ENCODE measurements at places on chromosomes 4 and X.

DNA sequence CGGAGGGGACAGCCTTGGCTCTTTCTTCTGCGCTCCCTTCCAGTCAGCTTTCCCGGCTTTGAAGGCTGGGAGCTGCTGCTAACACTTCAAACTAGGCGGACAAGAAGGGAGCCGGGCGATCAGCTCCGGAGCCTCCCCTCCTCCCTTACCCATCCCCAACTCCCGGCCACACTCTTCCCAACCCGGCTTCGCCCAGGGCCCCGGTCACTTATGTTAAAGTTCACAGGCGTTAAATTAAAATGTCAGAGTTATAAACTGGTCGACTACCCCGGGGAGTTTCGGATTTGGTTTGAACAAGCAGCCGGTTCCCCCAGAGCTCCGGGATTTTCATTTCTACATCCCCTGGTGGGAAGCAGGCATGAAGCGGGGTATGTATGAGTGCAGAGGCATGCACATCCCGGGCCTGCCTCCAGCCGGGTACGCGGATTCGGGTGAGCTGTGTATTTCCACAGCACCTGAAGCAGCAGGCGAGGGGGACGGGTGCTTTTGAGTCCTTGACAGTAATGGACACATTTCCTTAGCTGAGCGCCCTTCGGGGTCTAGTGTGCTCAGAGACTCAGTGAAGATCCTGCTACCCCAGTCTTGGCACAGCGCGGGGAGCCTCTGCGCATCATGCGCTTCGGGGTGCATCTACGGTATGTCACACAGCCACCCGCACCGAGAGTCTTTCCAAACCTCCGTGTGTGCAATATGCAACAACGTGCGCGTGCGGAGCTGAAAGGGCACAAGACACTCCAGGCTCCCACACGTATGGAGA is 880 bp downstream of the UNC5C start:
- peak; percentile 2 for DNase-seq

GRCh38 chrX:12989461-12989860 is 14.6 kb downstream of the TMSB4X start:
- no peak for DNase-seq

DNA sequence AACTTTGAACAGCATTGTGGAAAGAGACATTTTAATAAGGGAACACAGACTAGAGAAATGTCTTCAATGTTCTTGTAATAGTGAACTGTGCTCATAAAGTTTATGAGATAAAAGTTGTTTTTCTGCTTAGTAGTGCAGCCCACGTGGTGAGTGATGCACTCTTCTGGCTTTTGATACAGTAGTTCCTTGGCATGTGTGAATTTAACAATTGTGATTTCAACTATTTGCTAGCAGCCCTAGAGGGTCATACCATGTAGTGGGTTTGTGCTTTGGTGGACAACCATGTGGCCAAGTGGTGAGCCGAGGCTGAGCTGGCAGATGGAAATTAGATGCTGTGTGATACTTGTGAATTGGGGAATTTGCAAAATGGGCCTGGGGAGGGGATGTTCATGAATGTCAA is 116.2 kb upstream of the SLC4A4 start:
- peak; percentile 27 for DNase-seq

- DNase-seq, result no peak
Measured at GRCh38 chr4:68463796-68464195, 16.5 kb downstream of the TMPRSS11E start.

- DNase-seq, result no peak
Measured at GRCh38 chr4:38687571-38688011, 23.6 kb downstream of the KLF3 start.

DNA sequence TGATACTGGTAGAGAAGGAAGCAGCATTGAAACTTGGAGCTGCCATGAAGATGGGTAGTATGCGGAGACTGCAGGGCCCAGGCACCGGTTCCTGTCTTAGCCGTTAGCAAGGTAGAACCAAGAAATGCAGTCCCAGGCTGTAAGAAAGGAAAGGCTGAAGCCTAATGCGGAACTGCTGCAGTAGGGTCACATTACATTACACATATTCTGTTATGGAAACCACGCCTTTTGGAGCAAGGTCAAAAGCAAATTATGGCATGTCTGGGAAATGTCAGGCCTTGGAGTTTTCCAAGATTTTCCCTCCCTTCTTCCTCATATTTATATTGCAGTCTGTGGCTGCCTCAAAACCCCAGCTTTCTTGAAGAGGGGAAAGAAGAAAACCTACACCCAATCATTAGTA is 204.8 kb upstream of the RASGEF1B start:
- no peak for DNase-seq

GRCh38 chr4:73839071-73839470 is 2.6 kb downstream of the CXCL6 start:
- DNase-seq, result no peak

DNA sequence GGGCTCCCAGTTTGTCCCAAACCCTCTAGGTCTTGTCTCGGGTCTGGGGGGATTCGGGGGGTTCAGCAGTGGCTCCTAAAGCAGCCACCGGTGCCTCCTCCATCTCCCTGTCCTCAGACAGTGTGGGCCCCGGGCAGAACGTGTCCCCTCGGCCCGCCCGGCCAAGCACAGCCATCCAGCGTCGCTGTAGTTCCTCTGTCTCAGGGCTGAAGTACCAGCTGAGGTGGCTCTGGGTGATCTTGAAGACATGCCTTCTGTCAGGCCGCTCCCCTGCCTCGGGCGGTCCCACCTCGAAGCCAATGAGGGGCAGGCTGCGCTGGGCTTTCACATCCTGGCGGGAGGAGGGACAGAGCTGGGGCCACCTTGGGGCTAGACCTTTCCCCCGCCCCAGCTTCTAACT is 5.9 kb downstream of the TSR2 start:
- DNase-seq, result no peak

DNA sequence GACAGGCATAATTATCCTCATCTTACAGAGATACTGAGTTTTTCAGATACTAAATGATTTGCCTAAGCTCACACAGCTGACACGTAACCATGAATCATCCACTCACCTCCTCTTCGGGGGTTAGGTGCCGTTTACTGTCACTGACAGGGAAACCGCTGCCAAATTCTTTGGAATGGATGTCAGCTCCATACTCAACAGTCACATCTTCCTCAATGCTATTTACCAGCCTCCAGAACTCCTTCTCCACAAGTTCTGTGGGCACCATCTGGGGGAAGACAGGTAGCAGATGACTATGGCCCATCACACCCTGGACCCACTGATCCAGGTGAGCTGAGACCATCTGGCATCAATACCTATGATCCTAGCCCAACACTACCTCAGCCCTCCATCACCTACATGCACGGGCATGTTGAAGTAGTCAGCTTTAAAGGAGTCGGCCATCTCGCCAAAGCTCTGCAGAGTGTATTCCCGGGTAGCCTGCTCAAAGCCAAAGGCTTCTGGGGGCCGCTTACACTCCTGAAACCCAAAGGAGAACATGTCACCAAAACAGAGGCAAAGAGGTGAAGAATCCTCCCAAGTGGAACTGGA is 13.5 kb downstream of the KDM5C start:
- DNase-seq, result no peak

DNA sequence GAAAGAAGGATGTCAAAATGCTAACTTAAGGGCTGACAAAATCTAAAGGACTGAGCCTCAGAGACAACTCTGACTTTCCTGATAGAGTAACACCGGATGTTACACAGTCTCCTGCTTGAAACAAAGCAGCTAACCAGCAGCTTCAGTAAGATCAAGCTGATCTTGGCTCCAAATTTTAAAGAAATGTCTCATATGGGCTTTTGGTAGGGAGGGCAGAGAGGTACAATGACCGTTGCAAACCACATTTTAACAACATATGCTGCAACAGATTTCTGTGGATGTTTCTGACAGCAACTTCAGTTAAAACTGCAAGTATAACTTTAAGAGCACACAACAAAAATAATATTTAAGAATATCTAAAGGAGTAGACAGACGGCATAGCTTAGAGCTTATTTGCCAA is 9.1 kb downstream of the RPGR start:
- no peak for DNase-seq

DNA sequence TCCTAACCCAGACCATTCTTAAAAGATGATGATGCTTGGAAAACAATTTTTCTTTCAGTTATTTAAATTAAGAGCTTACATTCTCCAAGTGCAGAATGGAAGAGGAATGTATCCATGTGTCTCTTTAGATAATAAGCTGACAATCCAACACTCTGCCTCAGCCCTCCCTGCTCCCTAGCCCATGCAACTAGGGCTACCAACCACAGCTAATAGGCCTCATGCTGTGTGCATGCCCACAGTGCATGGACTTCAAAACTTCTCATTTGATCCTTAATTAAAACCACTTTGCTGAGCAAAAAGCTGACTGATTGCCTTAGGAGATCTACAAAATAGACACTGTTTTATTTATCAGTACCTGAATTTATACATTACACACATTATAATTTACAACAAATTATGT is 473.9 kb downstream of the GALNTL6 start:
- no peak for DNase-seq

DNA sequence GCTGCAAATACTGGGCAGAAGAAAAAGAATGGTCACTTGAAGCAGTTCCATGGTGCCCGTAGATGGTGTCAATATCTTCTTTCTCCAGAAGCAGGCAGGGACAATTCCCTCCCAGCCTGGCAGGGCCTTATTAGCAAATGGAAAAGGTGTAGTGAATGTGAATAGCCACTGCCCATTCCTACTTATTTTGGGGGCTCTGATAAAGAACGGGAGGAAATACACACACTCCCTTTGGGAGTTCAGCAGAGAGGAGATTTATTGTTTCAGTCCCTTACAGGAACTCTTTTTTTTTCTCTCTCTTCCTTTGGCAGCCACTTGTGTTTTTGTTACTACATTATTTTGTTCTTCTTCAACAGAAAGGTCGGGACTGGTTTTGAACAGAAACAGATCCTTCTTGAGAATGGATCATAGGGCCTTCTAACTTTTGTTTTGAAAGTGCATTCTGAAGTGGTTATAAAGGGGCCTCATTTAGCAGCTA is at the start of gene EMCN:
Gene EMCN, minus strand, starts transcription at position 159 of the 478 bp plus-strand sequence. Its CDS starts 108 bp downstream, at position 51.
- peak; percentile 27 for DNase-seq

- DNase-seq, result peak; percentile 30
Measured at GRCh38 chrX:68894513-68895340, 65.9 kb downstream of the EFNB1 start.

DNA sequence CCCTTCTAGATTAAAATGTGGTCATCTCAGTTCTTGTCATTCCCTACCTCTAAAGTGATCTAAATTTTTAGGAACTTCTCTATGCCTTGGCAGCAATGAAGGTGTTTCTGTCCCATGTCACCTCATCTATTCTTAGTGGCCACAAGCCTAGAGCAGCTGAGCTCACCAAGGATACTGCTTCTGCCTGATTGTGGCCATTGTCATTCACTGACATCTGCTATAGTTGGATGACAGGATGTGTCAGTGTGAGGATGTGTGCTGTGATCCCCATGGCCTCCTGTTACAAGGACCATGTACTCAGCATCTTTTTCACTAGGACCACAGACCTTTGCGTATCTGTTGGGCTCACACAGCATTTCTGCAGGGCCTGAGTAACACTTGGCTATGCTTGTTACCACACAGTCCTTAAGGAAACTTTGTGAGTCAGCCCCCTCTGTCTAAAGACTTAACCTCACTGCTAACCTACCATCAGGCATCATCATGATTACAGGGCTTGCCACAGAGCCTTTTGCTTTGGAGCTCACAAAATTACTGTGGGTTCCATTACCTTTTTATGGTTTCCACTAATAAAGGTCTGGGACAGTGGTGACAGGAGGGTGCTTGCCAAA is 421.0 kb downstream of the ADAM29 start:
- DNase-seq, result peak; percentile 26

- DNase-seq, result no peak
Measured at GRCh38 chr4:48499551-48500066, 9.6 kb downstream of the ZAR1 start.

DNA sequence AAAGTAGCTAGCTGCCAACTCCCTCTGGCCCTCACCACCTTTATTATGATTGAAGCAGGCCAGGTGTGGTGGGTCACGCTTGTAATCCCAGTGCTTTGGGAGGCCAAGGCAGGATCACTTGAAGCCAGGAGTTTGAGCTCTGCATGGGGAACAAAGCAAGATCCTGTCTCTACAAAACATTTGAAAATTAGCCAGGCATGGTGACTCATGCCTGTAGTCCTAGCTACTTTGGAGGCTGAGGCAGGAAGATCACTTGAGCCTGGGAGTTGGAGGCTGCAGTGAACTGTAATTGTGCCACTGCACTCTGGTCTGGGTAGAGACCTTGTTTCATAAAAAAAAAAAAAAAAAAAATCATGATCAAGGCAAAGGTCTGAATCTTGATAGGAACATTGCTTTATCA is 467.0 kb upstream of the DIPK2B start:
- DNase-seq, result peak; percentile 6

DNA sequence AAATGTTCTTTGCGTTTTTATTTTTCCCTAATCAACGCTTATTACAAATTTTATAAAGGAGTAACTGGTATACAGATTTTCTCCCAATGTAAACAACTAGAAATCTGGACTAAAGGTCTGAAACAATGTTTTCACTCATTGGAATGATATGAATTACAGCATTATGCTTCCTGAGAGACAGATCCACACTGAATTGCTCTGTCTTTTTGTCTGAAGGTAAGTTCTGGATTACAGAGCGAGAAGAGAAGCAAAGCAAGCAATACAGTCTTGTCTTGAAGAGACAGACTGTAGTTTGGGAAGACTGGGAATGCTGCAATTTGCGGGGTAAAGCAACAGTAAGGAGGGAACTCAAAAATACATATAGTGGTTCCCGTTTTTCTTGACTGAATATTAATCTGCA is 262.2 kb upstream of the PABPC4L start:
- DNase-seq, result no peak

DNA sequence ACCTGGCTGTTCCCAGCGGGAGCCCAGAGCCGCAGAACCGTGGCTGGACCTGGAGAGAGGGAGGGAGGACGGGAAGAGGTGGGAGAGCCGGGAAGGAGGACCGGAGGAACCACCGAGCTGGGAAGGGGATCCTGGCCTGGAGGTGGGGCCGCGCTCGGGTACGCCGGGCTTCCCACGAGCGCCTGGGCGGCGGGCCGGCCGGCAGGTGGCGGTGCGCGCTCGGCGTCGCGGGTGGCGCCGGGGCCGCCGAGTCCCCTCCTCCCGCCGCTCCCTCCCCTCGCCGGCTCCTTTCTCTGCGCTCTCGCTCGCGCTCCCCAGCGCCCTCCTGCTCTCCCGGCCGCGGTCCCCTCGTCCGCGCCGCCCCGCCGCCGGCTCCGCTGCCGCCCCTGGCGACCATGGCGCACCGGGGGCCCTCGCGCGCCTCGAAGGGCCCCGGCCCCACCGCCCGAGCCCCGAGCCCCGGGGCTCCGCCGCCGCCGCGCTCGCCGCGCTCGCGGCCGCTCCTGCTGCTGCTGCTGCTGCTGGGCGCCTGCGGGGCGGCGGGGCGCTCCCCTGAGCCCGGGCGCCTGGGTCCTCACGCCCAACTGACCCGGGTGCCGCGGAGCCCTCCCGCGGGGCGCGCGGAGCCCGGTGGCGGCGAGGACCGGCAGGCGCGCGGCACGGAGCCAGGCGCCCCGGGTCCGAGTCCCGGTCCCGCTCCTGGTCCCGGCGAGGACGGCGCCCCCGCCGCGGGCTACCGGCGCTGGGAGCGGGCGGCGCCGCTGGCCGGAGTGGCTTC is at the start of gene SORCS2:
Gene SORCS2, plus strand, starts transcription at position 287 of the 778 bp plus-strand sequence.
- peak; percentile 44 for DNase-seq

DNA sequence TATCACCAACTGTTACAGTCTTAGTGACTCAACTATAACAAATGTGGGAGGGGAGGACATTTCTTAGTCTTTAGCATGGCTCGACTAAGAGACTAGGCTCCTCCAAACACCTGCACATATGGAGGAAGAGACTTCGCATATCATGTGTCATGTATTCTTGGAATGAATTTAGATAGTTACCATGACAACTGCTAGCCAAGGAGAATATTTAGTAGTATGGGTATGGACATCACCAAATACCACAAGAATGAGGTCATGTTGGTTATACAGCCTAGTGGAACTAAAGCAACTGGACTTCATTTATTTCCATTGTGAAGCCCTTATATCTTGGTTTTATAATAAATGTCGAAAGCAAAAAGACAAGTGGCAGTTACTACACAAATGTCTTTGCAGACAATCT is 512.3 kb downstream of the CFAP47 start:
- no peak for DNase-seq

GRCh38 chr4:12186526-12186925 is 757.8 kb upstream of the HS3ST1 start:
- no peak for DNase-seq
